Suppressor macrophage treated with lipopolysaccharide for 1 hour (primary cell): ENCODE measurements at places on chromosomes 4 and X.

GRCh38 chr4:170106900-170107299, 17.1 kb upstream of the AADAT start:
- DNase-seq = no peak

- no peak for DNase-seq
Observed at GRCh38 chr4:137528673-137529072, 3.6 kb downstream of the PCDH18 start.

GRCh38 chr4:163622379-163623035, 128.0 kb downstream of the TMA16 start:
- peak; percentile 47 for DNase-seq

DNA sequence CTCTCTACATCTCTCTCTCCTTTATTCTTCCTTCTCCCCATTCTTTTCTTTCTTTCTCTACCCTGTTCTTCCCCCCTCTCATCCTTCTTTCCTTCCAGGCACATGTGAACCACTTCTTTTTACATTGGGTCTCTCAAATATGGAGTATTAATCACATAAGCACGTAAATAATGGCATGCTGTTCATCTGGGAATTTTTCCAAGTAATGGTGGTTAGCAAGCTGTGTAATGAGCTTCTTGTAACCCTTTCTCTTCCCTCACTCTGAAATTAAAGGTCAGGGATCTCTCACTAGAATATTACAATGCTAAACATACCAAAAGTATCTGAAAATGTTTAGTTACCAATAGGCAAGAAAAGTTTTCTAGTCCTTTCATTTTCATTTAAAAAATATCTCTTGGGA, 239.9 kb upstream of the TEX13A start:
- no peak for DNase-seq

GRCh38 chrX:103733017-103733416, 22.3 kb downstream of the TMEM31 start:
- no peak for DNase-seq

- no peak for DNase-seq
Observed at GRCh38 chr4:20253735-20254409, 2.2 kb downstream of the SLIT2 start.

DNA sequence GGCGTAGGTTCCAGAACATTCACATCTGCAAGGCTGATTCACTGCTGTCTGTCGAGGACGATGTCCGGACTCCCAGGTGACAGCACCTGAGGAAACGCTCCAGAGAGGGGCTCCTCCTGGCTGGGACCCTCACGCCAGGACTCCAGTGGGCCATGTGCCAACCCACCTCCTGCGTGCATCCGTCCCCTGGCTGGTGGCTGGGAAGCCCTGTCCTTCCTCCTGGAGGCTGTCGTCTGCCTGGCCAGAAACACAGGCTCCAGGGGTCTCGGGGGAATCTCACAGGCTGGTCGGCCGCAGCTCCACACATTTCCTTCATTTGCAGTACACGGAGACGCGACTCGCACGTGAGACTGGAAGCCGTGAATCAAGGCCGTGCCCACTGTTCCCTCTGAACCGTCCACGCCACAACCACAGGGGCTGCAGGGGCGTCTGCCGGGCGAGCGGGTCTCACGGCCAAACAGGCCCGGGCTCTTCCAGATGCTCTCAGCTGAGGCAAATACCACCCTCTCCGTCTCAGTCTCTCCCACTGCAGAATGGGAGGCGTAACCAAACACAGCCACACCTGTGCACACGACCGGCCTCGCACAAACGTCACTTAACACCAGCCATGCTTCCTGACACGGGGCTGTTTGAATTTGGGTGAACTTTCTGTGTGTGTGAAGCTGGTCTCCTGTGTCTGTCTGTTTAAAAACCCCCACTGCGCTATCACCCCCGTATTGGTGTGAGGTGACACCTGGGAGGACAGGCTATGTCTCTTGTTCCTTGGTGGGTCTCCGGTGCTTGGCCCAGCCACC, 38.7 kb upstream of the MXD4 start:
- no peak for DNase-seq

DNA sequence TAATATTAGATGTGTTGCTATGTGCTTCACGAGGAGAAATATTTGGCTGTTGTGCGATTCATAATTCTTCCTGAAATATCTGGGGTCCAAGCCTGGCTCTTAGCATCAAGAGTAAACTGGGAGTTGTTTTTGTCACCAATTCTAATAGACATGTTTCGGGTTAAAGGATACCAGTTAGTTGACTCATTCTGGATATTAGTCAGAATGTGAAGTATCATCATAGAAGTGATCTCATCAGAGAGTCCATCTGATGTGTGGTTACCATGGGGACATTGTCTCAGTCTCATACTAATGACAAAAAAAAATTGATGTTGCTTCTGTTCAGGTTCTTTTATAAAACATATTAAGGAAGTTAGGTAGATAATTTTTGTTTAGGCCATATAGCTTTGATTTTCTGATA, 57.2 kb upstream of the MTMR1 start:
- peak; percentile 24 for DNase-seq

GRCh38 chr4:116923389-116923788, 162.0 kb downstream of the TRAM1L1 start:
- no peak for DNase-seq

GRCh38 chrX:107743995-107744394, 31.6 kb downstream of the TSC22D3 start:
- DNase-seq = no peak

GRCh38 chr4:48118081-48118480, 16.0 kb downstream of the TXK start:
- no peak for DNase-seq

GRCh38 chr4:22435652-22436051, 80.2 kb downstream of the ADGRA3 start:
- no peak for DNase-seq

- no peak for DNase-seq
Observed at GRCh38 chr4:52743444-52744019, 7.7 kb downstream of the ERVMER34-1 start.

GRCh38 chr4:61533140-61533539, 333.0 kb downstream of the ADGRL3 start:
- no peak for DNase-seq

DNA sequence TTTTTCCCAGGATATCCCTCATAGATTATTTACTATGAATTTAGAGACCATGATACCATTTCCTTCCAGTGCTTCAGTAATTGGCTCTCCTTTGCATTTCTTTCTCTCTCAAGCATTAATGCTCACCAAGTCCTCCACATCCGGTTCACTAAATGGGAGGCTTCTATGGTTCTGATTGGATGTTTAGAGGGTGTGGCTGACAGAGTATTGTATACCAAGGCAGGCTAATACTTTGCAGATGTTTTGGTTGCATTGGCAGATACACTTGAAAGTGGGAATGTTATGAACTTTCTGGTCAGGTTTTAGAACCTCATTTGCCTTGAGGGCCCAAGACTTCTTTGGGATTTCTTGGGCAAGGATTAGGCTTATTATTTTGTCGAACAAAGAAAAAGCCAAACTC, 24.2 kb downstream of the CBLL2 start:
- no peak for DNase-seq

DNA sequence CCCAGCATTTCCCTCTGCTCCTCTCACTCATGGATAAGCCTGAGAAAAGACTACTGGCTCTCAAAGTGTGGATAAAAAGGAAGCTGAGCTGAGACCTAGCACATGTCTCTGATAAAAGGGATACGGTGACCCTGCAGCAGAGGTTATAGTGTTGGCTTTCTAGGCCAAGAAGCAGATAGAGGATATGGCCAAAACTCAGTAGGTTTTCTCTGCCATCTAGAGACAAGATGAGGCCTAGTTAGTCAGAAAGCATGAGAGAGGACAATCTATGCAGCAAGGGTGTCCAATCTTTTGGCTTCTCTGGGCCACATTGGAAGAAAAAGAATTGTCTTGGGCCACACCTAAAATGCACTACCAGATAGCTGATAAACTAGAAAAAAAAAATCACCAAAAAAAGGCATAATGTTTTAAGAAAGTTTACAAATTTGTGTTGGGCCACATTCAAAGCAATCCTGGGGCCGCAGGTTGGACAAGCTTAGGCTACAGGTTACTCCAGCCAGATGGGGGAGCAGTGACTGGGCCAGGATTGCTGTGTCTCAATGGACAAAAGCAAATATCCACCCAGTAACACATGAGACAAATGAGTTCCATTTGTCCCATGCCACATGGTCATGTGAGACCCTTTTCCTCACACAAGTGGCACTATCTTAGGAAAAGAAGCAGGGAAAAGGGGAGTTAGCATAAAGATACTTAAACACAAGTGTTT, 411.4 kb downstream of the INPP4B start:
- DNase-seq = no peak

GRCh38 chrX:75278991-75279390, 5.1 kb downstream of the UPRT start:
- peak; percentile 26 for DNase-seq
